ENCODE measurements at places on chromosomes 6 and 20.

DNA sequence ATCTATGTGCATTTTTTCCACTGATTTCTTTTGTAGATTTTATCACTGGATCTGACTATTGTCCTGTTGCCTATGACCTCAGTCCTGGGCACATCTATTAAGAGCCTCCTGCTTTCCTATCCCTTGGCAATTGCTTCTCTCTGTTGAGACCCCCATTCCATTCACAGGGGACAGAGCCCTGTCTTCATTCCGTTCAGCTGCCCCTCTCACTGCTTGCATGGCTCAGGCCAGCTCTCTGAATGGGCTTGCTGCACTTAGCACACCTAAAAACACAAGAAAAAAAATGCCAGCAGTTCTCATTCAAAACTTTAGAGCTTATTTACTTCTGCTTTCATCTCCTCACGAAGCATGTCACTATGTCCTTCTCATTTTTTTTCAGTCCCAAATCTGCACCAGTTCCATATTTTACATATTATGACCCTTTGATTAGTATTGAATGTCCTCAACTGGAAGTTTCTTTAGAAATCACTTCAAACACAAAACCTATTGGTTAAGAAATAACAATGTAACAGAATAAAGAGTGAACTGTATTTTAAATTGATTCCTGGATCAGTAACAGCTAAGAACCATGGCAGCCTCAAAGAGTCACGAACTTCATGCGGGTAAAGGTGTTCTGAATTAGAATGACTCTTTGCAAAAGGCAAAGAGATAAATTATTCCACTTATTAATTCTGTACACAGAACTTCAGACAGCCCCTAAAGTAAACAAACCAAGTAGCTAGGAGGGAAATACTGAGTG lies 616.5 kb downstream of the C6orf118 start:
- no peak for DNase-seq

GRCh38 chr20:46647469-46647868 lies 3.8 kb downstream of the SLC13A3 start:
- DNase-seq = no peak

DNA sequence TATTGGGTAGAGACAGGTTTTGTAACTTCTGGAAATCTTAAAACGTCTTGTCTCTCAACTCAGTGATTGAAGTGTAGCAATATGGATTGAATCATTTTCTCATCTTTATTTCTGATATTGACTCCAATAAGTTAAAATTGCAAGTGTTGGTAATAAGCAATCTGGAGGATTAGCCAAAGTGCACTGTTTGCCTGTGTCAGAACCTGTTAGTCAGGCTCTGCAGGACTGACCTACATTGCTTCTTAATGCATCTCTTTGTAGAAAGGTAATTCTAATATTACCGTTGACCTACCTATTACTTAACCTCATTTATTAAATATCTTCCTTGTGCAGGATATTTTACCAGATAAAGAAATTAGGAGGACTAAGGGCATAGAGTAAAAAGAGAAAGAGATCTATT lies 484.0 kb upstream of the CITED2 start:
- no peak for DNase-seq

- no peak for DNase-seq
Measured at GRCh38 chr6:159913375-159913774, 22.6 kb downstream of the MAS1 start.

DNA sequence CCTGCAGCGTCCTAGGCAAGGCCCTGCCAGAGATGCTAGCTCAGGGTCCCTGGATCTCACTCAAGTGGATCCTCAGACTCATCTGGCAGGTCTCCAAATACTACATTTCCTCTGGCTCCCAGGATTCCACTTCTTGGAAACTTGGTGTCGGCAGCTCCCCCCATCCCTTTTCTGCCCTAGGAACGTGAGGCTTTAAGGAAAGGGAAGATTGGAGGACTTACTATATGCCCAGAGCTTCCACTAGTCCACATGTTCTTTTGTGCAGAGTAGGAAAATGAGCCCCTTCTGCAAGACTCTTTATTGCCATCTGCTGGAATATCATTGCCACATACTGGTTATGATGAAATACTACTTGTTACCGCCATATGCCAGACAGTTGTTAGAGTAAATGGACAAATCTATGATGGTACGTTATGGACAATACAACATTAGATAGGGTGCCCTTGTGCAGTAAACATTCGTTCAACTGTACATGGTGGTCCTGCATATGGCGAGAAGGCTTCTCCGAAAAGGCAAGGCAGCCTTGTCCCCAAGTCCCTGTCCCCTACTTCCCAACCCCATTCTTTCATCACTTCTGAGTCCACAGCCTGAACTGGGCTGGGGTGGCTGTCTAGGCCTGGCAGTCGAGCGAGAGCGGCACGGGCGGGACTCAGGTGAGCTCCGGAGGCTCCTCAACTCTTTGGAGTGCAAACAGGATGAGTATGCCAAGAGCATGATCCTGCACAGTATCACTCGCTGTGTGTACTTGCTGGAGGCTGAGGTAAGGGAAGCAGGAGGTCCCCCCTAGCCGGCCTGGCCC lies 780 bp downstream of the ARMC12 start:
- no peak for DNase-seq

DNA sequence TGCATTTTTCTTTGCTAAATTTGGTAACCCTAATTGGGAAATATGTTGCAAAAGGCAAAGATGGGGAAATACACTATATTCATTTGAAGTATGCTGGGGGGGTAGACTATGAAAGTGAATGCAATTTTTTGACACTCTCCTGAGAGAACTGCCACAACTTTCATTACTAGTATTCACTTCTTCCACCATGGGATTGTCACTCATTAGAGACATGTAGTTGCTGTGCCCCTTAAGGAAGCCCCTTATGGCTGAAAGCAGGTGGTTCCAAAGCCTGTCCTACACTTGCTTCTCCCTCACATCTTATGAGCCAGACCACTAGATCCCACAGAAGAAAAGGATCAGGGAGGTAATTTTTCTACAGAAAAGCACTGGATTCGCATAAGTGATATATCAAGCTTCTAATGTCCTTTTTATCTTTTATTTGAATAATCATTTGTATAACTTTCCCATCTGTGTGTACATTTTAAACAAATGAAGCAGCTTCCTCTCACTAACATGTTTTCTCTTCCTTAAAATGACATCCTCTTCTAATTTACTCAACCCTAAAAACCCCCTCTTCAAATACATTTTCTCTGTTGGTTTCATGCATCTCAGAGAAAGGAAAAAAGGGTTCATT lies 83.8 kb downstream of the GCLC start:
- DNase-seq = no peak

DNA sequence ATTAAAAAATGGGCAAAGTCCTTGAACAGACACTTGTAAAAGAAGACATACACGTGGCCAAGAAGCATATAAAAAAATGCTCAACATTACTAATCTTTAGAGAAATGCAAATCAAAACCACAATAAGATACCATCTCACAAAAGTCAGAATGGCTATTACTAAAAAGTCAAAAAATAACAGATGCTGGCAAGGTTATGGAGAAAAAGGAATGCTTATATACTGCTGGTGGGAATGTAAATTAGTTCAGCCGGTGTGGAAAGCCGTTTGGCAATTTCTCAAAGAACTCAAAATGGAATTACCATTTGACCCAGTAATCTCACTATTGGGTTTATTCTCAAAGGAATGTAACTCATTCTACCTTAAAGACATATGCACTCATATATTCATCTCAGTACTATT lies 166.6 kb downstream of the KHDC1L start:
- DNase-seq = no peak

DNA sequence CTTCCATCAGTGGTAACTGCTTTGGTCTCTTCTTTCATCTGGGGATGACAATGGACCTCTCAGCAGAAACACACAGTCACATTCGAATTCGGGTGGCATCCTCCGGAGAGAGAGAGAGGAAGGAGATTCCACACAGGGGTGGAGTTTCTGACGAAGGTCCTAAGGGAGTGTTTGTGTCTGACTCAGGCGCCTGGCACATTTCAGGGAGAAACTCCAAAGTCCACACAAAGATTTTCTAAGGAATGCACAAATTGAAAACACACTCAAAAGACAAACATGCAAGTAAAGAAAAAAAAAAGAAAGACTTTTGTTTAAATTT lies 6.1 kb downstream of the EDN1 start:
- DNase-seq = no peak

Data from H9 (cell line).